Fibroblast of lung (primary cell): ENCODE measurements at places on chromosomes 13 and 19.

GRCh38 chr13:31046711-31047279 lies 114.3 kb downstream of the TEX26 start:
- DNase-seq, result peak; percentile 53

DNA sequence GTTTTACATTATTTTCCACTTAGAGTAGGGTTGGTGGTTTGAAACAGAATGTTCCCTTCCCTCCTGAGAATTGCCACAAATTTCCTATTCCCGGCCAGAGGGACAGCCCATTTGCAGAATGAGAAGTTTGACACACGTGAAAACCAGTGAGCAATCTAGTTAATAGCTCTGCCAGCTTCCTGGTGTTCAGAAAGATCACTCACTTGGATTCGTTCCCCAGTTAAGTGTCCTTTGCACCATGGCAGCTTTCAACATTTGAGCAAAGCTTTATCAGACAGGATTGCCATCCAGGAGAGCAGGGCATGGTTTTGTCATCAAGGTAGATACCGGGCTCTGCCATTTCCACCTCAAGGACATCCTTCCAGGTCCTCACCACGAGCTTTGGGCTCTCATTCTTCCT lies 28.2 kb downstream of the RASL11A start:
- no peak for DNase-seq

- no peak for DNase-seq
These were observed 42.0 kb downstream of the SLC15A1 start for GRCh38 chr13:98710521-98710920.

DNA sequence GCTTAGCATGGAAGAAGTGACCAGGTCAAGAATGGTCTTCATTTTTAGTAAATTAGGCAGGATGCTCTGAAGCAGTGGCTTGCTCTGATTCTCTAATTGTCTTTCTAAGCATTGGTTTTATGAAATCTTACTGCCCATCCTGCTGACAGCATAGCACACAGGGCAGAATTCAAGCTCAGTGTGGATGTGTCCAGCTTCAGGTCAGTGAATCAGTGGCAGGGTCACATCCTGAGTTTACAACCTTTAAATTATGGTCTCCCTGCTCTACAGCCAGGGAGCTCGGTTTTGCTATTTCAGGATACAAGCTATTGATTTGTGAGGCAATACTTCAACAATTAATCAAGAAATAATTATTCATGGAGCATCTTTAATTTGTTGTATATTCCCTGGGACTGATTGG lies 202.3 kb upstream of the RXFP2 start:
- no peak for DNase-seq

GRCh38 chr19:57803594-57804325 lies 11.0 kb downstream of the ZNF552 start:
- peak; percentile 58 for DNase-seq

DNA sequence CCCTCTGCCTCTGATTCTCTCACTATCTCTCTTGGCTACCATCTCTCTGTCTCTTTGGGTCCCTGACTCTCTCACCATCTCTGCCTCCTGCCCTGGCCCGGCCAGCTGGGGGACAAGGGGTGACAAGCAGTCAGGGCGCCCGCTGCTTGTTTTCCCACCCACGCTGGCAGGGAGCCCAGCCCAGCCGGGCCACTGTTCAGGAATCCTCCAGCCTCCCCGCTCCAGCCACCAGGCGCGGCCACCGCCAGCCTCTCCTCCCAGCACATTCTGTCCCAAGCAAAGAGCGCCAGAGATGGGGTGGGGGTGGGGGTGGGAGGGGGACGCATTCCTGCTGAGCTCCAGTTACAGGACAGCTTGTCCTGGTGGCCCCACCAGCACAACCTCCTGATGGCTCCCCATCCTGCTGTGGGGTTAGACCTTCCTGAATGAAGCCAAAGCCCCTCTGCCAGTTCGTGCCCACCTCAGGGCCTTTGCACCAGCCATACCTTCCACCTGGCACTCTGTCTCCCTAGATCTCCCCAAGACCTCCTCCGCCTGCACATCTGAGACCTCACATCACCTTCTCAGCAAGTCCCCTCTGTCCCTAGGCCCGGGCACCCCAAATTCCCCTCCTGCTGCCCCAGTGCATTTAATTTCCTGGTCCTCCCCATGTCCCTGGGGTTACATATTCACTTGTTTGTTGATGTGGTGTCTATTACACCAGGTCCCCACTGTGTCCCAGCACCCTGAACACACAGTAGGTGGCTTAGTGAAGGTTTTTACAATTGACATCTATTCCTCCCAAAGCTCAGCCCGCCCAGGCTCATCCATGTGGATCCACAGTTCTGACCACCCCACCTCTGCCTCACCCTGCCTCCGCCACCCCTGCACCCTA lies 12.5 kb downstream of the ARRDC2 start:
- DNase-seq, result no peak

GRCh38 chr13:113776231-113777125 lies 17.5 kb downstream of the TMEM255B start:
- DNase-seq, result no peak

DNA sequence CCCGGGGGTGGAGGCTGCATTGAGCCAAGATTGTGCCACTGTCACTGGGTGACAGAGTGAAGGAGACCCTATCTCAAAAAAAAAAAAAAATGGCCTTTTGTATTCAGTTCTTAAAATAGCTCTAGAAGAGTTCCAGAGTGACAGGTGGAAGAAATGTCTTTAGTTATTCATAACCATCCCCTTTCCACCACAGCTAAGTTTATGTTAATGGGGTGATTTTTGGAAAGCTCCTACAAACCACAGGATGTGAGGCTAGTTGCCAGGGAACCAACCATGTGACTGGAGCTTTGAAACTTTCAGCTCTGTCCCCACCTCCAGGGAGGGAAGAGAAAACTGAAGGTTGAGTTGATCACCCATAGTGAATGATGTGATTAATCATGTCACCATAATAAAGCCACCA lies 6.9 kb downstream of the ZNF490 start:
- DNase-seq, result peak; percentile 83

- no peak for DNase-seq
These were observed 503.0 kb downstream of the PCDH17 start for GRCh38 chr13:58134525-58134924.

- no peak for DNase-seq
These were observed 453.7 kb downstream of the GPC6 start for GRCh38 chr13:93680329-93680728.

DNA sequence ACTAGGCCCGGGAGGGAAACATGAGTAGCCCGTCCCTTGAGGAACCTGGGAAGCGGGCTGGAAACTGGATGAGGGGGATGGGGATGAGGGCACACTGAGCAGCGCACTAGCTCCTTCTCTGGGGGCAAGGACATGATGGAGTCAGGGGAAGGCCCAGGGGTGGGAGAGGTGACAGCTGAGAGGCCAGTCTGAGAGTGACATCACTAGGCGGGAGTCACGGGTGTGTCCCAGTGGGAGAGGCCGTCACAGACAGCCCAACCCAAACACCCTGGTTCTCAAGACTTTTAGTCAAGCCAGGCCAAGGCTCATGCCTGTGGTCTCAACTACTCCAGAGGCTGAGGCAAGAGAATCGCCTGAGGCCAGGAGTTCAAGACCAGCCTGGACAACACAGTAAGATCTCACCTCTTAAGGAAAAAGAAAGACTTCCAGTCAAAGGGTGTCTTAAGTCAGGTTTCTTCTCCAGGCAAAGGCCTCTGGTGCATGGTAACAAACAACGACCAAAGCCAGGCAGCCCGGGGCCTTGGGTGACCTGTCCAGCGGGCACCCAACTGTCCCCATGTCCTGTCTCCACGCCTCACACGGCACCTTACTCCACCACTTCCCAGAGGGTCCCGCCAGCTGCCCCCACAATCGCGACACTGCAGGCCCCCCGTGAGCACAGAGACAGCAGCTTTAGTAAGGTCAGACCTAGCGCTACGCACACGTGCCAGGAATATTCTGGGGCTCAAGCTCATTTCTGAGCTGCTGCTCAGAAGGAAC lies 25.5 kb upstream of the TIMM44 start:
- DNase-seq, result peak; percentile 24

GRCh38 chr13:107545946-107546502 lies 669.3 kb downstream of the LIG4 start:
- DNase-seq, result no peak

GRCh38 chr19:873084-873483 lies 13.6 kb downstream of the CFD start:
- DNase-seq, result peak; percentile 55

GRCh38 chr19:54310543-54310942 lies 2.4 kb downstream of the LILRA5 start:
- no peak for DNase-seq

DNA sequence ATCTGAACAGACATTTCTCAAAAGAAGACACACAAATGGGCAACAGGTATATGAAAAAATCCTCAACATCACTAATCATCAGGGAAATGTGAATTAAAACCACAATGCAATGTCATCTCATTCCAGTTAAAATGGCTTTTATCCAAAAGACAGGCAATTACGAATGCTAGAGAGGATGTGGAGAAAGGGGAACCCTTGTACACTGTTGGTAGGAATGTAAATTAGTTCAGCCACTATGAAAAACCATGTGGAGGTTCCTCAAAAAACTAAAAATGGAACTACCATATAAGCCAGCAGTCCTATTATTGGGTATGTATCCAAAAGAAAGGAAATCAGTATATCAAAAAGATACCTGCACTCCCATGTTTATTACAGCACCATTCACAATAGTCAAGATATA lies 24.7 kb upstream of the ZC3H13 start:
- no peak for DNase-seq

GRCh38 chr19:50162988-50163387 lies at the start of gene IZUMO2:
IZUMO2 (minus strand) TSS chr19:50163281; CDS start chr19:50163194, 87 bp downstream.
- no peak for DNase-seq

- DNase-seq, result no peak
These were observed 33.1 kb downstream of the DHRS12 start for GRCh38 chr13:51770681-51771417.

GRCh38 chr13:82477436-82477835 lies 1404.8 kb downstream of the SLITRK1 start:
- no peak for DNase-seq

GRCh38 chr19:38003438-38004185 lies 96.6 kb downstream of the SIPA1L3 start:
- DNase-seq, result peak; percentile 92

- DNase-seq, result no peak
These were observed 65.0 kb downstream of the DOCK9 start for GRCh38 chr13:98912846-98913245.

- no peak for DNase-seq
These were observed 7.6 kb downstream of the DOHH start for GRCh38 chr19:3492919-3493318.

DNA sequence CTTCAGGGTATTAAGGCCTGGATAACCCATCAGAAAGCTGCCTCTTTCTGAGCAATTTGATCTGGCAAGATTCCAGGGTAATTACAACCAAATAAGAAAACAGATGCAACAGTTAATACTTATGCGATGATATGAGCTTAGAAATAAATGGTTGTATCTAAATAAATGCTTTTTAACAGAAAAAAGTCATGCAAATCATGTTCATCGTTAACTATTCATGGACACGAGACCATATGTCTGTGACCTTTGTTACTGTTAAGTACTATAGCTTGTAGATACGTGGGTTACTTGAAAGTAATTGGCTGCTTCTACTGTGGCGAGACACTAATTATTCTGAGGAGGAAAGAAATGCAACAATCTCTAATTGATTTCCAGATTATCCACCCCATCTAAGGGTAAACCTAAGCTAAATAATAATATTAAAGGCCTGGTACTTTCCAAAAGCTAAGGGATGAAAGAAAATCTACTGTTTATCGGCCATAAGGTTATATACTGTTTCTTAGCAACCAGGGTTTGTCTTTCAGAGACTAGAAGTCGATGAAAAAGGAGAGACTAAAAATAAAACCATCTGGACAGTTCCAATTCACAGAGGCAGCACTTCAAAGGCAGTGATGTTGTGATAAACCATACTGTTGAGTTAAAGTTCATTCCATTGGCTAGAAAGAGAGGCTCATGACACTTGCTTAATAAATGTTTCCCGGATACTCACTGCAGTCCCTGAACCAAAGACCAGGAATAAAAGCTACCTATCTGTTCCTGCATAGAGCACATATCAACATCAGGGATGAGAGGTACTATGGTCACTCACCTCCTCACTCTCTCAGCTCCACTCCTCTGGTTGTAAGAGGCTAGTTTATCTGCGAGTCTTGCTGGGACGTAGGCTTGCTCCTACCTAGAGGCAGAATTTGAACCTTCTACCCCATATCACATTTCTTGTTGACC lies 1.5 kb downstream of the EPSTI1 start:
- no peak for DNase-seq

DNA sequence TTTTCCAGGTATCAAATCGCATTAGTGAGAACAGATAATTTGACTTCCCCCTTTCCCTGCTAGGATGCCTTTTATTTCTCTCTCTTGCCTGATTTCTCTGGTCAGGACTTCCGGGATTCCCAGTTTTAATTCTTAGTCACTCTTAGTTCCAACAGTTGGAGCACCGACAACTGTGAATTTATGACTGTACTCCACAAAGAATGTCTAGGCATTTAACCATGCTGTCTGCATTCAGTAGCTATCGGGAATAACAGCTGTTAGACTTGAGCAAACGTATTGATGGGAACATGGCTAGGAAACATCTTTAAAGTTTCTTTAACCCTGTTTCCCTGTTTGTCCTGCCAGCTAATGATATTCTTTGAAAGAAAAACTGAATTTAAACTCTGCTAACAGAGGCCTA lies 14.1 kb upstream of the SPACA7 start:
- DNase-seq, result no peak

DNA sequence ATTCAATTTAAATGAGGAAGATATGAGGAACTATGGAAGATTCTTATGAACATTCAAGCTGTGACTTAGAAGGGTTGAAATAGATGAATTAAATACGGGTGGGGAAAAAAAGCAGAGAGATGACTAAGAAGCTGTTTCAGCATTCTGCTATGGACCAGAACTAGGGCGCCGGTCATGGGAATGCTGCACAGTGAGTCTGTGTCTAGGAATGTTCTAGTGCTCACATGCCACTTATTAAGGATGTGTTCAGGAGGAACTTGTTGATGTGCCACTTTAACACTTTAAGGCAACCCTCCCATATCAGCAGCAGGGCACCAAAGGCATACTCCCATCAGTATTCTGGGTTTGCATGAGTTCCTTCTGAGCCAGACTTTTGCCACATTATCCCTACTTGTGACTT lies 152.1 kb downstream of the POSTN start:
- DNase-seq, result peak; percentile 98

- no peak for DNase-seq
These were observed 33.3 kb upstream of the SPATA13 start for GRCh38 chr13:24127116-24127631.
